ENCODE measurements at places on chromosomes 7 and 10.

DNA sequence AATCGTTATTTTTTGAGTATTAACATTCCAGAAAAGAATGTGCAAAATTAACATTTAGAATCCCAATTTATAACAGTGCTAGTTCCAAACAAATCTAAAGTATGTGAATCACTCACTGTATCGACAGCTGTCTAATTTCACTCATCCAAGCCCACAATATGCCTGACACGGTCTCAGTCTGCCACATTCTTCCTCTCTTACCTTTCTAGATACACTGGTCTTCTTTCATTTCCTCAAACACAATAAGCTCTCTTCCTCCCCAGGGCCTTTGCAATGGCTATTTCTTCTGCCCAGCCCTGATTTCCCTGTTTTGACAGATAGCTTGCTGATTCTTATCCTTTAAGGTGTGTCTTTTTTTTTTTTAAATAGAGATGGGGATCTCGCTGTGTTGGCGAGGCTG lies 48.8 kb downstream of the UBE2H start:
- no peak for DNase-seq

GRCh38 chr10:25508112-25508815 lies 333.5 kb downstream of the GPR158 start:
- no peak for DNase-seq

GRCh38 chr10:70992436-70992835 lies 104.1 kb upstream of the PCBD1 start:
- DNase-seq = no peak

- no peak for DNase-seq
Observed at GRCh38 chr7:42522227-42522991, 285.4 kb upstream of the GLI3 start.

DNA sequence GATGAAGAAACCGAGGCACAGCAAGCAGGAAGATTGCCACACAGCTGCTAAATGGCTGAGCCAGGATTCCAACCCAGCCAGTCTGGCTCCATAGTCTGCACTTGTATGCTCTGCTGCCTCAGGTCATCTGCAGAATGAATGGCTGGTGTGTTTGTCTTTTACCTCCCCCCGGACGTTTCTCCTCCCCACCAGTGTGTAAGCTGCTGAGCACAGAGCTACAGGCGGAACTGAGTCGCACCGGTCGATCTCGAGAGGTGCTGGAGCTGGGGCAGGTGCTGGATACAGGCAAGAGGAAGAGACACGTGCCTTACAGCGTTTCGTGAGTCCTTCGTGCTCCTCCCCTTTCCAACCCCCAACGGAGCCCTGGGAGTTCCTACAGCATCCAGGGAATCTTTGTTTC lies 2.6 kb downstream of the CNPY4 start:
- no peak for DNase-seq

- no peak for DNase-seq
Observed at GRCh38 chr7:98097042-98097645, 9.5 kb upstream of the LMTK2 start.

GRCh38 chr7:149753375-149754233 lies 19.8 kb downstream of the ZNF467 start:
- DNase-seq = no peak

DNA sequence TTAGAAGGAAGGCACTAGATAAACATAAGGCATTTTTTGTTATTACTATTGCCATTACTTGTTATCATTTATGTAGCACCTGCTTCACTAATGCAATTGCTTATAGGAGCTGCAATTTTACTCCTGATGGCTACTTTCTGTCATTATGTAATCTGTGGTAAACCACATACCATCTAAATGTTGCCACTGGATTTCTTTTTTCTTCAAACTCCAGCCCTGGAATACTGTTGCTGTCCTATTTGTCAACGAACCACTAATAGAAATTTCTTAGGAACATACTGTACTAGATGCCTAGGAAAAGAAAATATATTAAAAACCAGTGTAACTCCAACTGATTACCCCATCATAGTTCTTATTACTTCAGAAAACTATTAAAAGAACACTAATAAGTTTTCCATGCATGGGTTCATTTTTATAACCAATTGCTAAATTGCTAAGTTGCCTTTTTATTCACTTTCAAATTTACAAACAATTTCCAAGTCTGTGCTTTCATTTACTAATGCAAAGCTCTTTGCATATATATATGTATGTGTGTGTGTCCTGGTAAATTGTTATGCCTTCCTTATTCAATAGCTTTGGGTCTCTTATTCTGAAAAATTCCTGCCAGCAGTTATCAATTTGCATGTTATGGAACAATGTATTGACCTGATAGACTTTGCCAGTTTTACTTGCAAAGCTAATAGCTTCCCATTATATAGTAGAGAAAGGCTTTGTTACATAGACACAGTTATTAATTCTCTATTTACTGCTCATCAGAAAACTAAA lies 287.4 kb downstream of the EXOC4 start:
- no peak for DNase-seq

DNA sequence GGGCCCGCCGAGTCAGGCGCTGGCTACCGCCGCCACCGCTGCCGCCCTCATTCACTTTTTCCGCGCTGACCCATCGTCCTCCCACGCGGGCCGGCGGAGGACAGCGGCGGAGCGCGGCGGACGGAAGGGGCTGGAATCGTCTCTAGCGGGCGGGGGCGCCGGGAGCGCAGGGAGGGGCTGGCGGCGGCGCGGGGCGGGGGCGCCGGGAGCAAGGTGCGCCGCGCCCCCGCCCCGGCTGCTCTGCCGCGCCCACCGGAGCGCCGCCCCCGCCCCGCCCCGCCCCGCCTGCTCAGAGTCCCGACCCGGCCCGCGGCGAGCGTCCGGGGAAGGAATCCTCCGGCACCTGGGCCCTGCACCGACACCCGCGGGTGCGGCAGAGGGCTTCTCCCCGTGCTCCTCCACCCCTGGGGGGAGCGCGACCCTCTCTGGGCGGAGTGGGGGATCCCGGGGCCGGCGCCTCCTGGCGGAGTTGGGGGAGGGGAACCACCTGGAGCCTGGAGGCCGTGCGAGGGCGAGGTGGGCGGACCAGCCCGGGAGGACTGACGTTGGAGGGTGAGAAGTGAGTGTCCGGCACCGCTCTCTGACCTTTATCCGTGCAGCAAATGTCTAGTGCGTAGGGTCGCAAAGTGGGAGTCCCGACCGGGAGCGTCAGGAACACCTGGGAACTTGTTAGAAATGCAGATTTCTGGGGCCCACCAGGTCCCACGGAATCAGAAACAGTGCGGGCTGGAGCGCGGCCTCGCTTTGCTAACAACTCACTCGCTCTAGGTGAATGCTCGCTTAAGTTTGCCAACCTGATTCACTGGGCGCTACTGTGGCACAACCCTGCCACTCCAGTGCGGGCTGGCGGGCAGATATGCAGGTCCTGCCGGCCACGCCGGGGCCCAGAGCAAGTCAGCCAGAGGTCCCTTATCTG lies at the start of gene COBL:
Gene COBL (minus strand): TSS at position 144 of the 916 bp plus-strand sequence. CDS start 176 bp downstream, outside the sequence.
- DNase-seq = no peak

GRCh38 chr7:7664291-7664690 lies 23.7 kb downstream of the UMAD1 start:
- no peak for DNase-seq

GRCh38 chr7:44087911-44088838 lies 5.8 kb upstream of the POLM start:
- no peak for DNase-seq

DNA sequence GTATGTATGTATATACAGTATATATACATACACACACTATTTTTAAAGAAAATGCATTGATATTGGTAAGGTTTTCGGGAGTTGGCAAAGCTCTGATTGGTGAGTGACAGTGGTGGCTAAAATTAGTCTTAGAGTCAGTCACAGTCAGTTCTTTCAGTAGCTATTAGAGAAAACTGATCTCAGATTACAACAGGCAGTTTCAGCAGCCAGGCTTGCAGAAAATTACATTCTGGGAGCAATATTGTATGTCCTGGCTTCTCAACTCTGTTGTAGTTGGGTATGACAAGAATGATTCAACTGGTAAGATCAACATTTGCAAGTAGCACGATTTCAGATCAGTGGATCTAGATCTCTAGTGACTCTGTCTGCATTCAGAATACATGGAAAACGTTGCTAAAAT lies 897.9 kb upstream of the AUTS2 start:
- DNase-seq = no peak

DNA sequence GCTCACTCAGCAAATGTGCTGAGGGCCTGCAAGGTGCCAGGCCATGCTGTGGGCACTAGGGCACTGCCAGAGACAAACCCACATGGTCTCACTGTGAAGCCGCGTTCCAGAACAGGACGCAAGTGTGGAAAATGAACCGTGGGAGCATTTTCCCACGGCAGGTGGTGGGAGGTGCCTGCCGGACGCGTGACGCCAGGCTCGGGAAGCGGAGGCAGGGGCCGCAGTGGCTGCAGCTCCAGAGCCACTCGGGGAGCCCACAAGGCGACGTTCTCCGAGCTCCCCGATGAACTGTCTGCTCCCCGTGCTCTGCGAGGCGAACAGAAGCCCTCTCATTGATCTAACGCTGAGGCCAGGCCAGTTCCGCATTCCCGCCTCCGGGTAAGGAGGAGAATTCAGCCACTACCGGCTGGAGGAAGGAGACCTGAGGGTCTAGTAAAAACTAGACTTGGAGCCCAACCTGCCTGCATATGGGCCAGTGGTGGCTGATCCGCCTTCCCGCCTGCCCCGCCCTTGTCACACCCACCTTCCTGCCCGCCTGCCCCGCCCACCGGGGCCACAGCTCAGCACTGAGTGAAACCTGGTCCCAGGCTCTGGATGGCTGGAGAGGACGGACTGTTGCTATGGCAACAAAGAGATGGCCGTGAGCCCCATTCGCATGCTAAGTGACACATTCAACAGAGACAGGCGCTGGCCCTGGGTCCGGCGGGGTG lies 13.1 kb downstream of the ADGRA1 start:
- DNase-seq = no peak

DNA sequence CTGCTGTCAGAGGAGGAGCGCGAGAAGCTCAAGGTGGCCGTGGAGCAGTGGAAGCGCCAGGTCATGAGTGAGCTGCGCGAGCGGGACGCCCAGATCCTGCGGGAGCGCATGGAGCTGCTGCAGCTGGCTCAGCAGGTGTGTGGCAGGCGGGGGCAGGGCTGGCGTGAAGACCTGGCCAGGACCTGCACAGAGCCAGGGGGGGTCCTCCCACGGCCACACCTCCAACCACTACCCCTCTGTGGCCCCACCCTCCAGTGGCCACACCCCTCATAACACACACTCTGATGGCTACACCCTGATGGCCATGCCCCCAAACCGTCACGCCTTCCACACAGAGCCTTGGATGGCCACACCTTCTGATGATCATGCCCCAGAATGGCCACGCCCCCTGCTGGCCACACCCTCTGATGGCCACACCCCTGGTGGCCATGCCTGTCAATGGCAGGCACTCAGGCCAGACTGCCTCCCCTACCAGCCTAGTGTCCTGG lies 23.4 kb upstream of the DPYSL4 start:
- DNase-seq = no peak

GRCh38 chr10:62082271-62082656 lies 180.8 kb downstream of the ARID5B start:
- DNase-seq = no peak

GRCh38 chr7:122200888-122201287 lies 56.8 kb upstream of the AASS start:
- DNase-seq = no peak

GRCh38 chr7:158476331-158476932 lies 111.2 kb downstream of the PTPRN2 start:
- DNase-seq = no peak

DNA sequence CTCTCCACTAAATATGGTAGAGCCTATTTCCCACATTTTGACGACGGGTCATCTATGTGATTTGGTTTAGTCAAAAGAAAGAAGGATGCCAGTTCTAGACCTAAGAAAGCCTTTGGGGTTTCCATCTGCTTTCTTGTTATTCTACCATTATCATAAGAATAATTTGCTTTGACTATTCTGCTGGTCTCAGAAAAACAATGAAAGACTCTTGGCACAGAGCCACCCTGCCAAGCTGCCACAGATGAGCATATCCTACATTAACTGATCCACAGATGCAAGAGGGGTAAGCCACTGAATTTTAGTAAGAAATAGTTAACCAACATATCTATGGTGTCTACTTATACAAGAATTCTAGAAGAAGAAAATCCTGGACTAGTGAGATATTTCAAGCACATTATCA lies 158.6 kb upstream of the MAGI2 start:
- no peak for DNase-seq

- peak; percentile 78 for DNase-seq
Observed at GRCh38 chr7:47327698-47328391, 254.1 kb downstream of the TNS3 start.

DNA sequence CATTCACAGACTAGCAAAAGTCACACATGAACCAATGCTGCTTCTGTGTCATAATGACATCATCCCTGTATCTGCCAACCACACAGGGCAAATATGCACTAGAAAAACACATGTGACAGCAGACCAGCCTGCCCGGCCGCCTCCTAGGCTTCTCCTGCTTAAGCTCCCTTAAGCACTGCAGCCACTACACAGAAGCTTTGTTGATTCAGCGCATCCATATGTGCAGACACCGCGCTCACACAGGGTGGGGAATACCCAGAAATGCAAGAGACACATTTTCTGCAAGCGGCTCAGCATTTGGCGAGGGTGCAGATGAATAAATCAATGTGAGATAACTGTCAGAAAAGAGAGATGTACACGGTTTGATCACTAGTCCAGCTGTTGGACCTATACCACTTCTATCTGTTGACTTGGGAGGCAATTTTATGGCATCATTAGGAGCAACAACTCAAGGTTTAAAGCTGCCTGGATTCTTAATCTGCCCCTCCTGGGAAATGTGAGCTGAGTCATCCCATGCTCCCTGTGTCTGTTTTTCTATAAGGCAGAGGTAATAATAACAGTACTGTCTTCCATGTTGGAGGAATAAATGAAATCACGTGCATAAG lies 33.4 kb downstream of the CPXM2 start:
- DNase-seq = no peak

GRCh38 chr7:128919241-128919640 lies 8.7 kb upstream of the KCP start:
- no peak for DNase-seq

DNA sequence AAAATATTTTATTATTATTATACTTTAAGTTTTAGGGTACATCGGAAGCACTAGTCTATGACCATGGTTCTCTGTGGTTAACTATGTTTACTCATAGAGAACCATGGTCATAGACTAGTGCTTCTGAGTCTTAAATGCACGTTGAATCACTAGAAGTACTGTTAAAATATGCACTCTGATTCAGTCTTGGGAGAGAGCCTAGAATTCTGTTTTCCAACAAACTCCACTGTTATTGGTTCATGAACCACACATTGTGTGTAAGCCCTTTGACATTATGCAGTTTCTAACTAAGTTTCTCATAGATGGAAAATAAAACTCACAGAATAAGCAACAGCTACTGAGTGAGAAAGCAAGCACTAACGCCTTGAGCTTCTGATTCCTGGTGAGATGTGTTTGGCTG lies 1120.6 kb downstream of the SORCS1 start:
- no peak for DNase-seq
